Tongue (tissue), 3 donors: ENCODE measurements at places on chromosomes 1 and 21. TPM values are rescaled to one million over a fixed set of nuclear protein-coding genes. Genes with fewer than 3 reads are reported as not detected.

PTCH2 gene
- total RNA-seq: 4.9 TPM

OLIG2 gene
- not detected for total RNA-seq

SHISA4 gene
- 40.5 TPM for total RNA-seq

DNA sequence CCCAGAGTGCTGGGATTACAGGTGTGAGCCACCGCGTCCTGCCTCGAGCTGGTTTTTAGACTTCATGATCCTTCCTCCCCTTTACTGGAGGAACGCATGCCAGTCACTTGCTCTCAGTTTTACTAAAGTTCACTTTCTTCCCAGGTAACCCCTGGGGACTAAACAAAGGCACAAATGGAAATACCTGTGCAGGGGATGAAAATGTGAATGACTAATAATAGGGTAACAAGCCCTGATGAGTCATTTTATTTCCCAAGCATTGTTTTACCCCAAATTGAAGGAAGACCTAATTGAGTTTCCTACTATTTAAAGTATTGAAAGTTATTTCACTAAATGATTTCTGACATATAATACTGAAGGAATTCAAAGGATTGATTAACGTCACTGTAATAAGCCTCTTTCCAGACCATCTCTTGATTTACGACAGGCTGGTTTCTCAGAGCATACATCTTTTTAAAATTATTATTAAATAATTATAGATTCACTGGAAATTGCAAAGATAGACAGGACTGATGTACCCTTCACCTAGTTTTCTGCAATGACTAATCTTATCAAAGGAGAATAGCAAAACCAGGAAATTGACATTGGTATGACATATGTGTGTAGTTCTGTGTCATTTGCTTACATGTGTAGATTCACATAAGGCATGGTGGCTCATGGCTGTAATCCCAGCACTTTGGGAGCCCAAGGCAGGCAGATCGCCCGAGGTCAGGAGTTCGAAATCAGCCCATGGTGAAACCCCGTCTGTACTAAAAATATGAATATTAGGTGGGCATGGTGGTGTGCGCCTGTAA lies 53.2 kb upstream of the SOD1 start:
- no peak for DNase-seq

DNA sequence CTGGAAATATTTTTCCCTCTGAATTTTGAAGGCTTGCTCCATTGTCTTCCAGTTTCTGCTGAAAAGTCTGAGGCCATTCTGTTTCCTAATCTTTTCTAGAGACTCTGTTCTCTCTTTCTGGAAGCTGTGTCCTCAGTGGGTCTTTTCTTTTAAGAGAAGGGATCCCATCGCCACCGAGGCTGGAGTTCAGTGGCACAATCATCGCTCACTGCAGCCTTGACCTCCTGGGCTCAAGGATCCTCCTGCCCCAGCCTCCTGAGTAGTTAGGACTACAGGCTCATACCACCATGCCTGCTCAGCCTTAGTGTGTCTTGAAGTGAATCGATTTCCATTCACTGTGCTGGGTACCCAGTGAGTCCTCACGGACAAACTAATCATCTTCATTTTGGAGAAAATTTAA lies 9.6 kb upstream of the LRP8 start:
- no peak for DNase-seq

- peak; percentile 48 for DNase-seq
These were observed 273.4 kb upstream of the CACYBP start for GRCh38 chr1:174726167-174726879.

- DNase-seq: no peak
These were observed 147.3 kb downstream of the HS2ST1 start for GRCh38 chr1:87061742-87062156.

DNA sequence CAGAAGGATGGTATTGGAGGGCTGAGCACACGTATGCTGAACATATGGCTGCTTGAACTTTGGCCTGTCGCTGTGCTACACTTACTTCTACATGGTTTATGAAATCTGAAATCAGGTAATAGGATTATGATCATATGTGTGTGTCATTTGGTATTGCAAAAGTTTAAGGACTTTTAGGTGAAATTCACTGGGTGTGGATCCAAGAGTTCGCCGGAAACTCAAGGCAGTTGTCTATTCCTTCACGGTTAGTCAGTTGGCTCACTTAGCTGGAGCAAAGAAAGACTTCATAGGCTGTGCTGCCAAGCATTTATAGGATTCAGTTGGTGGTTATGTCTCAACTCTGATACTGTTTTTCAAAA lies 927 bp downstream of the UAP1 start:
- DNase-seq: peak; percentile 63

GRCh38 chr1:163439471-163439870 lies 117.7 kb downstream of the NUF2 start:
- peak; percentile 1 for DNase-seq

DNA sequence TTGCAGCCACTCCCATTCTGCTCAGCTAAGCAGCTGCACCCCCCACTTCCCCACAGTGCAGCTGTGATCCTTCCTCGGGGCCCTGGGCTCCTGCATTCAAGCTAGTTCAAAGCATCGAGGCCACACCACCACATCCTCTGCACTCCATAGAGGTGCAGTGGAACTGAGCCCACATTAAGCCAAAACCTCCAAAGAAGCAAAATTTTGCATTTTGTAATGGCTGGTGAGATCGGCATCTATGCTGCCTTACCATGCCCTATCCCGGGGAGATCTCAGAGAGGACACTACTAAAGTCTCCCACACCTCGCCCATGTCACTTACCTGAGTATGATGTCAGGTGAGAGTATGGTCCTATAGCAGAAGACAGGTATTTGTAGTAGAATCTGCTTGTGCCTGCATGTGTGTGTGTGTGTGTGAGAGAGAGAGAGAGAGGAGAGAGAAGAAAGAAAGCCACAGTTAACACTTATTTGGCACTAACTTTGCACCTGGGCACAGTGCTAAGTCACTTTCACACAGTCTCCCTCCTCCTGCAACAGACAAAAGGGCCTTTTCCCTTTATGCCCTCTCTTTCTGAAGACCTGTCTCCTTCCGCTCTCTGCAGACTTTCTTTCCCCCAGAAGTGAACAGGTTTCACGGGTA lies 89.8 kb downstream of the KIF14 start:
- DNase-seq: no peak

GRCh38 chr1:53116307-53116810 lies 26.1 kb downstream of the SLC1A7 start:
- DNase-seq: no peak

DNA sequence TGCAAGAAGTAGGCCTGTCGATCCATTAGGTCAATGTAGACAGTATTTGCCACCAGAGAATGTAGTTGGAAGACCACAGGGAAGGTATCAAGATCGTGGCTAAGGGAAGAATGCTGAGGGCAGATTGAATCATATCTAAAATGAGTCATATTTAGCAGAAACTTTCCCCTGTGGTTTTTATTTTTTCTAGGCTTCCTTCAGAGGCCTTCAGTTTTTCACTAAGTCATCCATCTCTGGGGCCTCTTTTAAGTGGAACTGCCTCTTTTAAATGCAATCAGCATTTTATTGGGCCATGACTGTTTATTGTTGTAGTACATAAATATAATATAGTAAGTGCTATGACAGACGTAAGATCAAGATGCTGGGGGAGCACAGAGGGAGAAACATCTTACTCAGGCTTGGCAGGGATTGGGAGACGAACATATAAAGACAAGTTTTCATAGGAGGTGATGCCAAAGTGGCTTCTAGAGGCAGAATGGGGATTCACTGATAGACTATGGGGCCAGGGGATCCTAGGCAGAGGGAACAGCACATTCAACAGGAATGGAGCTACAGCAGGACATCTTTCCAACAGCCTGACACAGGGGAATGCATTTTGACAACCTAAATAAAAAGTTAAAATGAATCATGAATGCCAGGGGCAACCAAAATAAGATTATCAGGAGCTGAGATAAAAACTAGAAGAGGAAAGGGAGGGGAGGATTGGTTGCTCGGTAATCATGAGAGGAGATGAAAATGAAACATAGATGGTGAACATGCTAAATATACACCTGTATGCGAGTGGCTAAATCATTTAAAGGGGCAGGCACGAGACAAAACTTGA lies 20.1 kb downstream of the UBE2U start:
- DNase-seq: no peak

GRCh38 chr21:39597595-39597994 lies 15.1 kb upstream of the B3GALT5 start:
- no peak for DNase-seq
